ENCODE measurements at places on chromosomes 3 and 15.

DNA sequence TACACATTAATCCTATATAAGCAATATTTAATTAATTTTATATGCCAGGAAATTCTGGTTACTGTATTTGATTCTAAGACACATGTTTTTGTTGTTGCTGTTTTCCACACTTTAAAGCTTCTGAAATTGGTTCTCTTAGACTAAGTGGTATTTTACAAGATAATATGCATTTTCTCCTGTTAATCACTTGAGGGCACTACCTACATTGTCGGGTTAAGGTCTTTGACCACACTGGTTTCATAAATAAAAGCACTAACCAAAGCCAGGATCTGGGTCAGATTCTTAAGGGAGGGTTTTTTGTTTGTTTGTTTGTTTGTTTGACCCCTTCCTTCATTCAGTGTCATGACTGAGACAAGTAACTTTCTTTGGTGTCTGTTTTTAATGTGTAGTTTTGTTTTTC is 590.2 kb downstream of the RBMS3 start:
- no peak for DNase-seq

DNA sequence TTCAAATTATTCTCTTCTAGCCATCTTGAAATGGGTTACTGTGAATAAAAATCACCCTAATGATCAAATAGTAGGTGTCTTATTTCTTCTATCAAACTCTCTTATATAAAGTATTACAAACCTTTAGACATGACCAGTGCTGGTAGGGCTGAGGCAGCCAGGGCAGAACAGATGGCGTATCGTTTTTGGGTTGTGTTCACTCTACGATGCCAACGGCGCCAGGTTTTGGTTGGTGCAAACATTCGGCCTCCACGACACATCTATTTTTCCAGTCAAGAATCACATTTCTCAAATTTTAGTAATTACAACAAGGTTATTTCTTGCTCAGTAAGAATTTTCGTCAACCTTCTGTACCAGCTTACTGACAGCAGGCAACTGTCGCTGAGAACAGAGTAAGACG is 2.2 kb downstream of the RPL4 start:
- DNase-seq = no peak

- DNase-seq = no peak
Observed at GRCh38 chr3:179590669-179591068, 13.8 kb downstream of the MRPL47 start.

DNA sequence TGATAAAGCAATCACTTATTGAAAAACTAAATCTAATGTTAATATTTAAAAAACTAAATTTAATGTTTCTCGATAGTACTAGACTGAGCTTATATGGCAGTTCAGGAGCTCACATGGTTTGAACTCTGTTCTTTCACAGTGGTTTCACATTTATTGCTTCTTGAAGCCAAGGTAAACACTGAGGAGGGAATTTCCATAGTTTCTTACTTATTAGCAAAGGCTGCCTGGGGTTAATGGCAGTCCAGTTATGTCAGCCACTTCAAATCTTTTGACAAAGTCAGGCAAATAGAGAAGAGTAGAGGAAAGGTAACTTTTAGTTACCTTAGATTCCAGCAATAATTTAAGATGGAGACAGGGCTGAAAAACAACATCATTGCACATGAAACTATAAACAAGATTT is 831.5 kb downstream of the ROBO2 start:
- no peak for DNase-seq

DNA sequence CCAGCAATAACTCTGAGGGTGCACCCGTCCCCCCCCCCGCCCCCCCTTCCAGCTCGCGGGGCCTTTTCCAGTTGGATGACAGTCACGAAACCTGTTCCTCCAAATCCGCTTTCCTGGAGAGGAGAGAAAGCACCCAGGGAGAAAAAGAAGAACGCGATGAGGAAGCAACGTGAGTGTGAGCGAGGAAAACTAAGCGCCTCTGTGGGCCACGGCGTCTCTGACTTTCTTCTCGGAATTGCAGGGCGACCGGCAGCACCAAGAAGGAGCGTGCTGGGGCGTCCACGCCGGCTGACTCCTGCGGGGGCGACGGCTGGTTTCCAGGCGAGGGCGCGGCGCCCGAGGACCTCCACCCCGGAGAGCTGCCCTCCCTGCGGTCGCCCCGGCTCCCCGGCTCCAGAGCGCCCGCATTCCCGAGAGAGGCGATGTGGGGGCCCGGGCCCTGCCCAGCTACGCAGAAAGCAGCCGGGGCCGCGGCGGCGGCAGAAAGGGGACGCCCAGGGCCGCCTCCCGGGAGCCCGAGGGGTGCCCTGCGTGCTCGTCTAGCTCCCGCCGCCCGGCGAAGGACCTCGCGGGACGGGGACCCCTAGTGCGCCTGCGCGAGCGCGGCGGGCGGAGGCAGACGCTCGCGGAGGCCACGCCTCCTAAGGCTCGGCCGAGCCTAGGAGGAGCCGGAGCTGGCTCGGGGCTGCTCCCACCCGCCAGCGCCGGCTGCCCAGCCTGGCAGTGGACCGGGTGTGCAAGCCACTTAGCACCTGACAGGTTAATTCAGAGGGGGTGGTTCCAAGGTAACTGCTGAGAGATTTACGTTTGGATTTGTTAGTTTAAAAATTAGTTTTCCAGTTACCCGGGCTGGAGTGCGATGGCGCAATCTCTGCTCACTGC is 15.3 kb upstream of the ADIPOQ start:
- peak; percentile 98 for DNase-seq

GRCh38 chr3:134333522-134334181 is 40.6 kb downstream of the AMOTL2 start:
- no peak for DNase-seq

- no peak for DNase-seq
Observed at GRCh38 chr3:122421101-122421500, 5.2 kb upstream of the WDR5B start.

- no peak for DNase-seq
Observed at GRCh38 chr3:140292170-140292569, 357.2 kb downstream of the CLSTN2 start.

- DNase-seq = no peak
Observed at GRCh38 chr15:91866371-91866905, 12.9 kb downstream of the SLCO3A1 start.

DNA sequence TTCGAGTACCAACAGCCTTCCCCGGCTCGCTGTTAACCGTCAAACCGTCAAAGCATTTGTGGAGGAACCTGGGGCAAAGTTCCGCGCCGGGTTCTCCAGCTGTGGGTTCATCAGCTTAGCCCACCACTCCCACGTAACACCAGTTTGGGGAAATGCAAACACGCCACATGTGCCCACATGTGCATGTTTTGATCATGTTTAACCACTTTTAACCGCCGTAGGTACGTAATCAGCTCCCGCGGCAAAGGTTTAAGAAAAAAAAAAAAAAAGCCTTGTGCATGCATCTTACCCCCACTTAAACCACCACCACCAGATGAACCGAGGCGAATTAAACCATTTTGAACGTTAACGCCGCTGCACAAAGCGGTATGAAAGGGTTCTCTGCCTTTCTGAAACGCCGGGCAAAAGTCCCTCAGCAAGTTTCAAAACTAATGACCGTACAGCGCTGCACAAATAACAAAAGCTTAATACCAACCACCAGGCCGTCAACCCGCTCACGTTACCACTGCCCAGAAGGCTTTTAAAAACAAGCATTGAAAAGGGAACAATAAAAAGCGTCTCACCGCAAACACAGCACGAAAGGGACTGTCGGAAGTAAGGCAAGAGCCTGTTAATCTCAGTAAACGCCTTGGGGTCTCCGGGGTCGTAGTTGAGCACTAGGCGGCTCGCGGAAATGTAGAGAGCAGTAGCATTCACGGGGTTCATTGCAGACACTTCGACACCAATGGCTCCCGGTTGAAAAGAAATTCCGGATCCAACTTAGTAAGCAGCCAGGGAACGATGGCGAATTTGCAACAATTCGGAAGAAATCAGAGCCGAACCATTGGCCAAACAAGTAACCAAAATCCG is 1.5 kb downstream of the MSL2 start:
- DNase-seq = peak; percentile 78

All from Karpas-422 (cell line).